Stimulated activated naive CD4-positive, alpha-beta T cell treated with Interleukin-2 at 50 U/mL for 16 hours (primary cell): ENCODE measurements at places on chromosomes 6 and 20.

- no peak for DNase-seq
Observed at GRCh38 chr6:8387942-8388437, 47.4 kb downstream of the SLC35B3 start.

- no peak for DNase-seq
Observed at GRCh38 chr20:1005452-1006027, 3.4 kb upstream of the RSPO4 start.

- no peak for DNase-seq
Observed at GRCh38 chr20:4415281-4415680, 306.4 kb upstream of the PRND start.

- no peak for DNase-seq
Observed at GRCh38 chr6:7087066-7087465, 20.7 kb upstream of the RREB1 start.

DNA sequence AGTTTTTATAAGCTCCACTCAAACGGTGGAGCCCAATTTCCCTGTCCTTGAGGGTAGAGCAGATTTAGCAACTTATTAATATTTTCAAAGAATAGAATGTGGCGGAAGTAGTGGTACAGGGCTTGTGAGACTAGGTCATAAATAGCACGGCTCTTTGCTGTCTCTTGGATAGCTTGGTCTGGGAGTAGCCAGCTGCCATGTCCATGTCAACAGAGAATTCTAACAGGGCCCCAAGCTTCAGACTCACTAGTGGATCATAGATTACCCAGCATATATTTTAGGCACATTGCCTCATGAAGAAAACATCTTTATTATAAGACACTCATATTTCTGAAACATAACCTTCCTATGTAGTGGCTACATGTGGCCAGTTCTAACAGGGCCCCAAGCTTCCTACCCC, 755.7 kb downstream of the HDGFL1 start:
- no peak for DNase-seq

- DNase-seq = no peak
Observed at GRCh38 chr6:100484474-100484873, 19.8 kb upstream of the SIM1 start.

- DNase-seq = no peak
Observed at GRCh38 chr20:51042657-51043247, 19.8 kb upstream of the KCNG1 start.

- no peak for DNase-seq
Observed at GRCh38 chr6:161274898-161275297, 1.0 kb upstream of the AGPAT4 start.

- DNase-seq = no peak
Observed at GRCh38 chr6:64522859-64523258, 887.3 kb downstream of the PHF3 start.

- DNase-seq = no peak
Observed at GRCh38 chr6:43891072-43891870, 121.3 kb downstream of the VEGFA start.

DNA sequence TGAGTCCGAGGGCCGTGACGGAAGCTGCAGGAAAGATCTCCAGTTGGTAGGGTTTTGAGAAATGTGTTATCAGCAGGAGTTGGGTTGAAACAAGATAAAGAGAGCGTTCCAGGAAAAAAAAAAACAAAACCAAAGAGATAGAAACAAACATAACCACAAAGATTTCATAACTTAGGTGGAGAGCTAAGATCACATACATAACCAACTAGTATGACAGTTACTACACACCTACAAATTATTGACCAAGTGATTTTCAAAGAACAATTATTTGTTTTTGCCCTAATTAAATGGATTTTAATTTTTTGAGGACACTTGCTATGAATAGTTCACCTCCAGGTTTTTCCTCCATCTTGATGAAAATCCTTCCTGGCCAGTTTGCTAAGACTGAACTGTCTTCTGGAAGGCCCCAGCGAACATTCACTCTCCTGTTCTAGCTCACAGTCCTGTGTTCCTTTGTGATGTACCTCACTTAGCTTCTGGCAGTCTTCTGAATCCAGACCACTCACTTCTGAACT, 69.4 kb downstream of the SNX9 start:
- no peak for DNase-seq

GRCh38 chr6:124131779-124132178, 328.1 kb downstream of the NKAIN2 start:
- no peak for DNase-seq

GRCh38 chr6:133610971-133611370, 277.9 kb upstream of the TCF21 start:
- no peak for DNase-seq

- DNase-seq = no peak
Observed at GRCh38 chr20:45100563-45101245, at the start of gene KCNS1. Gene KCNS1, minus strand, starts transcription at chr20:45101127. Its CDS starts 1,891 bp downstream, at chr20:45099236.

DNA sequence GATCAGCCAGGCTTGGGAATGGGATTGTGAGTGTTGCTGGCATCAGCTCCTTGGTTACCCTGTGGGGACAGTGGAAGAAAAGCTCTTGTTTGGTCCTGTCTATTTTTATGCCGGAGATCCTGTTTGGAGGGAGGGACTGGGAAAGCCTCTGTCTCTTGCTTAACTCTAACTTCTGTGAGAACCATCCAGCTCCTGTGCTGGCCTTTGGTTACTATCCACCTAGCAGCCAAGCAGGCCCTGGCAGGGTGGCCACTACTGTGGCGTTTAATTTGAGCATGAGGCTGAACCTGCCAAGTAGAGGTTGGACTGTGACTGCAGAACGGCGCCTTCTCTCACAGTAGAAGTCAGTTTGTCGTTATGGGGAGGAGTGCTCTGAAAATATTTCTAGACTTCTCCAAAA, 193.3 kb downstream of the UTRN start:
- no peak for DNase-seq

GRCh38 chr6:109091314-109092024, 3.2 kb downstream of the SESN1 start:
- DNase-seq = no peak

- DNase-seq = no peak
Observed at GRCh38 chr6:100456908-100457235, 7.8 kb downstream of the SIM1 start.

DNA sequence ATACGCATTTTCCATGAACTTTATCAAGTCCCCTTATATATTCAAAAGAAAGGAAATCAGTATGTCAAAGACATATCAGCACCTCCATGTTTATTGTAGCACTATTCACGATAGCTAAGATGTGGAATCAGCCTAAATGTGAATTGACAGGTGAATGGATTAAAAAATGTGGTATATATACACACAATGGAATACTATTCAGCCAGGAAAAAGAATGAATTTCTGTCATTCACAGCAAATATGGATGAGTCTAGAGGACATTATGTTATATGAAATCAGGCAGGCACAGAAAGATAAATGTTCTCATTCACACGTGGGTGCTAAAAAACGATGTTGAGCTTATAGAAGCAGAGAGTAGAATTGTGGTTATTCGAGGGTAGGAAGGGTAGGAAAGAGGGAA, 5.3 kb downstream of the FIG4 start:
- DNase-seq = no peak

DNA sequence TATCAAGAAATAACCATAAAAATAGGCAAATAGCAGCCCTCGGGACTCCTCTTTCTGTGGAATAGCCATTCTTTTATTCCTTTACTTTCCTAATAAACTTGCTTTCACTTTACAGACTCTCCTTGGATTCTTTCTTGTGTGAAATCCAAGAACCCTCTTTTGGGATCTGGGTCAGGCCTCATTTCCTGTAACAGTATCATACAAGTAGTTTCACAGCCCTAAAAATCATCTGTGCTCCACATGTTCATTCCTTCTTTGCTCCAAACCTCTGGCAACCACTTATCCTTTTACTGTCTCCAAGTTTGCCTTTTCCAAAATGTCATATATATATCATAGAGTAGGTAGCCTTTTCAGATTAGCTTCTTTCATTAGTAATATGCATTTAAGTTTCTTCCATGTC, 13.5 kb upstream of the NT5E start:
- no peak for DNase-seq

- DNase-seq = no peak
Observed at GRCh38 chr6:119140196-119141140, 62.0 kb upstream of the FAM184A start.

DNA sequence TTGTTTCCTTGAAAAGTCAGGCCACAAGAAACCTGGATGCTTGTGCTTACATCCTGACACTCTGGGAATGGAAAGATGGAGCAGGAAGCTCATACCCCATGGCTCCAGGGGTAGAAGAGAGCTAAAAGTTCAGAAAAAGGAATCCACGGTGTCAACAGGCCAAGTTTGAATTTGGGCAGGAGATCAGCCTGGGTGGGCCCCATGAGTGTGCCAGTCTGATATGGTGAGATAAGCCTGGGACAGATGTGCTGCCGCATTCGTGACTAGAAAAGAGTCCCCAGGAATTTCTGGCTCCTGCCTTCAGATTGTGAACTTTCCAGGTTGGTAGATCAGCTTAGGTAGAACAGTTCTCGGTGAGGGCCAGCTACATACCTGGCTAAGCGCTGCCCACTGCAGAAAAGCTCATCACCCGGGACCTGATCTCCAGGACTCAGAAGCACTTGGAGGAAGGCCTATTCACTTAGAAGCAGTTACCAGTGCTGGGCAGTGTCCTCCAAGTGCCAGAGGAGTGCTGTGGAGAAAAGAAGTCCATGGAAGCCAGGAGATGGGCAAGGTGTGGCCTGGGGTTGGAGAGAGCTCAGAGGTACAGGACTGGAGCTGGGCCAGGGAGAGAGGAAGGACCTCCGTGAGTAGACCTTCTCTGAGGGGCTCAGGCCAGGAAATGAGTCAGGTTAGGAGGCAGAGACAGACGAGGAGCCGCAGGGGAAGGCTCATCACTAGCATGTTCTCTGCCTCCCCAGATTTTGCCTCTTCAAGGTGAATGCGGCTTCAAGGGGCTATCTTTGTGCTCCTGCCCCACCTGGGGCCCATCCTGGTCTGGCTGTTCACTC, at the start of gene TSPO2:
Gene TSPO2 (plus strand): TSS at position 242 of the 830 bp plus-strand sequence. CDS start 519 bp downstream, at position 761.
- no peak for DNase-seq

GRCh38 chr20:25259788-25260254, 11.9 kb downstream of the PYGB start:
- no peak for DNase-seq

DNA sequence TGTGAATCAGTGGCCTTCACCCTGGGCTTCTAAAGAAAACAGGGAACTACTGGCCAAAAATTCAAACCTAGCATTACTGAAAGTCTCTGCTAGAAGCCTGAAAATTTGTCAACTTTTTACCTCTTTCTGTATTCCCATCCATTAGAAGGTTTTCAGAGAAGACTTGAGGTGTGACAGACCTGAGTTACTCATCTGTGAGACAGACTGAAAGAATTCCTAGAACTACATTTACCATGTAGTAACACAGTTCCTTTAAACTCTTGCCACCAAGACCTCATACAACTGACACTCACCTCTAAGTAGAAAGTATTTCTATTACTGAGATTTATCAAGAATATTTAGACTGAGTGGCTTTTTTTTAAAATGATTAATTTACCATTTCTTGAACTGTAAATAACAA, 4.5 kb downstream of the DPM1 start:
- DNase-seq = no peak

- DNase-seq = no peak
Observed at GRCh38 chr20:46366826-46367225, 39.6 kb downstream of the ELMO2 start.

DNA sequence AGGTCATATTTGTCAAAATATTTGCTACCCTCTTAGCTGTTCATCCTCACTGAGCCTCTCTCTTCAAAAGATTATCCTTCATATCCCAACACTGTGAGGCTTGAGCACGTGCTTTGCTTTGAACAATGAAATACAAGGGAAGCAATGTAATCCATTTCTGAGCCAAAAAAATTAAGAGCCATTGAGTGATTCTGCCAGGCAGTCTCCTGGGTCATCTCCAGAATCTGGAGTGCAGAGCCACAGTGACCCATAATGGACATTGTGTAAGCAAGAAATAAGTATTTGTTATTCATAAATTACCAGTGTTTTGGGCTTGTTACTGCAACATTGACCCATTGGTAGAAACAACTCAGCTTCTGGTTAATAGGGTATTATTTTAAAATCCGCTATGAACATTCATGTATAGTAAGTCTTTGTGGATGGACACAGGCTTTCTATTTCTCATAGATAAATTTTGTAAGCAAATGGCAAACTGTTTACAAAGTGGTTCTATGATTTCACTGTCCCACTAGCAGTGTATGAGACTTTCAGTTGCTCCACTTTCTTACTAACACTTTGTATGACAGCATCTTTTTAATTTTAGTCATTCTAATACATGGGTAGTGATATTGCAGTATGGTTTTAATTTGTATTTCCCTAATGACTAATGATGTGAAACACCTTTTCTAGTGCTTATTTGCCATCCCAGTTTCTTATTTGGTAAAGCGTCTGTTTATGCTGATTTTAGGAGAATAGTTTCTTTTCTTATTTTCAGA, 358.2 kb downstream of the PLCB1 start:
- DNase-seq = no peak

GRCh38 chr6:38187325-38187724, 367.8 kb downstream of the ZFAND3 start:
- DNase-seq = no peak

DNA sequence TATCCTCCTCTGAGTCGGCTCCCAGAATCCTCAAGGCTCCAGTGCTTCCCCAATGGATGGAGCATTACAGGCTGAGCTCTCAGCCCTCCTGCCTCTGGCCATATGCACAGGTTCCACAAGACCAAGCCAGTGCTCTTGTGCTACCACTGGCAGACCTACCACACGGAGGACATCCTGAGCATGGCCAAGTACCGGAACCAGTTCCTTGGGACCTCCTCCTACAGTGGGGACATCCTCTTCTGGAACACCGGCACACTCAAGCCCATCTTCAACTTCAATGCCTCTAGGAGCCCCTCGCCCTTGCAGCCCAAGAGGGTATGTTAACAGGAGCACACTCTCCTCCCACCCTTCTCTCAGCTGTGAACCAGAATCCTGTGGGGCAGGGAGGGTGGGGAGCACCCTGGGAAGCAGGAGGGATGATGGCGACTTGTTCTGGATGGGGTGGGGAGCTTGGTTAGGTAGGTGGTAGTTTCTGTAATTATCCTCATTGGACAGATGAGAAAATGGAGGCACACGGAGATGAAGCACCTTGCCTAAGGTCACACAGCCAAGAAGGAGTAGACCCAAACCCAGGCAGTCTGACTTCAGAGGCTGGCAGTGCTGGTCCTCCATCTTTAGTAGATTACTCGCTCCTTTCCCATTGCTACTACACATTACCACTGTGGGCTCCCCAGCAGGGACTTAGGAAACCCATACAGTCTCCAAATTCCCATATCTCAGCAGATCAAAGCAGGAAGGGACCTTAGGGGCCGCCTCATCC, 58.6 kb downstream of the EFCAB8 start:
- no peak for DNase-seq

GRCh38 chr20:1397710-1398109, 4.9 kb upstream of the FKBP1A start:
- DNase-seq = no peak
